ENCODE measurements at places on chromosomes 1 and 21.

GRCh38 chr1:47186267-47187185 is 3.3 kb downstream of the PDZK1IP1 start:
- no peak for DNase-seq

- no peak for DNase-seq
These were observed 121.0 kb upstream of the CXADR start for GRCh38 chr21:17391811-17392340.

DNA sequence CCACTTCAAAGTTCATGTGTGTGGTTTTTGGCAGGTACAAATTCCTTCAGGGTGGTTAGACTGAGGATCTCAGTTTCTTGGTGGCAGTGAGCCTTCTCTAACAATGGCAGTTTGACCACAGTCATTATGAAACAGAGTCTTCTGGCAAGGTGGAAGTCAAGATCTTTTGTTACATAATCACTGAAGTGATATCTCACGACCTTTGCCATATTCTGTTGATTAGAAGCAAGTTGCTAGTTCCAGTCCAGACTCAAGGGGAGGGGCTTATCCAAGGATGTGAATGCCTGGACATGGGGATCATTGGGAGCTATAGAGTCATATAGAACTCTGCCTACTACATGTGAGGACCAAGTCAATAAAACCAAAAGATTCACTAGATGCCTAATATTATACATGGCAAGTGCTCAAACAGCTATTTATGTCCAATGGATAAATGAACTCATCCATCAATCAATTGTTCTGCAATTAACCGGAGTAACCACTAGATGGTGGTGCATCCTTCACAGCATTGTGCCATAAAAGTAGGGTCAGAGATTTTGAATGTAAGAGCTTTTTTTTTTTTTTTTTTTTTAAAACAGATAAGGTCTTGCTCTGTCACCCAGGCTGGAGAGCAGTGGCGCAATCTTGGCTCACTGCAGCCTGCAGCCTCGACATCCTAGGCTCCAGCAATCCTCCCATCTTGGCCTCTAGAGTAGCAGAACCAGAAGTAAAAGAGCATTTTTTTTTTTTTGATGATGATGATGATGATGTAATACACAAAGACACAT is 131.9 kb downstream of the CRB1 start:
- DNase-seq: no peak

GRCh38 chr1:167416506-167416905 is 101.8 kb downstream of the CD247 start:
- no peak for DNase-seq

DNA sequence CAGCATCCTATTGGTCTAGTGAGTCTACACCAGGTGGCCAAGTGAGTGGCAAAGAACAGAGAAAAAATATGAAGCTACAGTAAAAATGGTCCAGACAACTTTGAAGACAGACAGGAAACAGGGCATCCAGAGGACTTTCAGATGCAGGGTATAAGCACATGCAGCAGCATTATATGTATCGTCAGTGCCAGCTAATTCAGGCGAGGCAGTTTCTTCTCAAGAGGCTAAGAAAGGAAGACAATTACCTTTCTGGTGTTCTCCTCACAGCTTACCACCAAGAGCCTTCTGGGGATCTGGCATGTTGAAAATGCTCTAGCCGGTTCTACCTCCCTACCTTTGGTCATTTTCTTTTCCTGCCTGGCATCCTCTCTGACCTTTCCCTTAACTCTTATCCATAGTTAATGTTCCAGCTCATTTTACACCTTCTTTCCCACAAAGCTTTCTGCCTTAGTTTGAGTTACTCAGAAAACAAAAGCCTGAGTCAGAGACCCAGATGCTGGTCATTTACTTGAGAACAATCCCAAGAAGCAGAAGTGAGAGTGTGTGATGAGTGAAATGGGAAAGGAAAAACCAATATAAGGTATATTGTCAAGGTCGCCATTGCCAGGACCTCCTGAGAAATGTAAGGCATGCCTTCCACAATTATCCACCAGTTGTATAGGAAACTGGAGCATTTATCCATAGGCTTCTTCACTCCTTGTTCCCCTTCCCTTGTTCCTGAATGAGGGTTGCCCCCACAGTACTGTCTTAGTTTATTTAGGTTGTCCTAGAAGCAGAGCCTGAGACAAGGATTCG is 444.1 kb downstream of the PLPP3 start:
- DNase-seq: no peak

DNA sequence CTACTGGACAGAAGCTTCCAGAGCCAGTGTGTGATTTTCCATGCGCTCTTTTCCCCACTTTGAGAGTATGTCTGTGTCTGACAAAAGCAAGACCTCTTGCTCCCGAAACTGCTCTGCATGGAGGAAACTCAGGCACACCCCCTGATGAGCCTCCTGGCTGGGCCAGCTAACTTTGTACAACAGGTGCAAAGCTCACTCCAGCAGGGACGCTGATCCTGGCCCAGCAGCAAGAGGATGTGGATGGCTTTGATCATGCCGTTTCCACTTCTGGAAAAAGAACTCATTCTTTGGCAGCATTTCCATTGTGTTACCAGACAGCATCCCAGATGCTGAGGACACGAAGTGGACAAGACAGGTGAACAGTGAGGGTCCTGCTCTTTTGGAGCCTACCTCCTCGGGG is 103.1 kb downstream of the TLR5 start:
- DNase-seq: no peak

- no peak for DNase-seq
These were observed 35.1 kb downstream of the LHX4 start for GRCh38 chr1:180265201-180265600.

DNA sequence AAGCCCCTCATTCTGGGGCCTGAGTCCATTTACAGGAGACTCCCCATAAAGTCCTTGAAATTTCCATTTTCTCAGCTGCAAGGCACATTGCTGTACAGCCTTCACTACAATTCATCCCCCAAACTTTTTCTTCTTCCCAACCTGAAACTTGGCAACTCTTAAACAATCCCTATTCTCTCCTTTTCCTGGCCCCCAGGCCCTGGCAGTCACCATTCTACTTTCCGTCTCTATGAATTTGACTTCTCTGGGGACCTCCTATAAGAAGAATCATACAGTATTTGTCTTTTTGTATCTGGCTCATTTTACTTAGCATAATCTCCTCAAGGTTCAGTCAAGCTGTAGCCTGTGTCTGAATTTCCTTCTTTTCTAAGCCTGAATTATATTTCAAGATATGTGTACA is 332.9 kb downstream of the PCP4 start:
- no peak for DNase-seq

- DNase-seq: no peak
These were observed 25.3 kb downstream of the ACTA1 start for GRCh38 chr1:229408458-229409037.

DNA sequence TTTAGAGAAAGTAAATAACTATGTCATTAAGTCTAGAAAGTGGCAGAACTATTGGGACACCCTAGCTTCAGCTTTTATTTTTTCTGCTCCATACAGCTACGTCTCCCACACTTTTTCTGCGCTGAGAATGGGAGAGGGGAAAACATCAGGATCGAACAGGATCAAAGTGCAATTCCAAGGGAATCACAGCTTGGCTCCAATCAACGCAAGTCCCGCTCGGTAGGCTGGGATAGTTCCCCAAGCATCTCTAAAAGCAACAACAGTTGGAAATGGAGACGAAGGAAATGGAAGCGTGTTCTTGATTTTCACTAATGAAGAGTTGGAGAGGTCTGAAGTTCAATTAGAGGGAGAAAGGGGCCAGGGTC is 536 bp downstream of the HMGCL start:
- no peak for DNase-seq

Measured in AG09319 (cell line).